DMS153 (cell line): ENCODE measurements at places on chromosomes 7 and 10.

DNA sequence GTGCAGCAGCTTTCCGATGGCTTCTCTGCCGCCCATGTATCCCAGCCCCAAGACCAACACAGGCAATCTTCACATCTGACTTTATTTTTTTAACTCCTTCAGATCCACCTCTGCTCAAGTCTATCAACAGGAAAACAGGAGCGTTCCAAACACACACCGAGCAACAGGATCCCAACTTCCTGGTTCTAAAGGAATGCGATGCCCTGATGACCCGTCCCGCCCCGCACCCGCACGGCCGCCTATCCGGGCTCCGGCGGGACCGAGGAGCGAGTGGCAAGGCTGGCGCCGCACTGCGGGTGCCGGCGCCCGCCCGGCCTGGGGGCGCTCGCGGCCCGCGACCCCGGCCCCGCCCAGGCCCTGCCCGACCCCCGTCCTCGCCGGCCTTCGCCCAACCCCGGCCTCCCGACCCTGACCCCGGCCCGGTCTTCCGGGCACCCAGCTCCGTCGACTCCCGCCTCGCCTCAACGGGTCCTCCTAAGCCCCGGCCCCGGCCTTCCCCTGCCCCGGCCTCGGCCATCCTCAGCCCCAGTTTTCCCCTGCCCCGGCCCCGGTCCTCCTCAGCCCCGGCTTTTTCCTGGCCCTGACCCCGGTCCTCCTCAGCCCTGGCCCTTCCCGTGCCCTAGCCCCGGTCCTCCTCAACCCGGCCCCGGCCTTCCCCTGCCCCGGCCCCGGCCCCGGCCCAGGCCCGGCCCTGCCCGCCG, 730 bp downstream of the LARP4B start:
- DNase-seq: no peak

GRCh38 chr7:129950191-129950932, 2.4 kb downstream of the UBE2H start:
- DNase-seq: no peak

- DNase-seq: no peak
Observed at GRCh38 chr10:95217476-95217875, 23.4 kb downstream of the ACSM6 start.

DNA sequence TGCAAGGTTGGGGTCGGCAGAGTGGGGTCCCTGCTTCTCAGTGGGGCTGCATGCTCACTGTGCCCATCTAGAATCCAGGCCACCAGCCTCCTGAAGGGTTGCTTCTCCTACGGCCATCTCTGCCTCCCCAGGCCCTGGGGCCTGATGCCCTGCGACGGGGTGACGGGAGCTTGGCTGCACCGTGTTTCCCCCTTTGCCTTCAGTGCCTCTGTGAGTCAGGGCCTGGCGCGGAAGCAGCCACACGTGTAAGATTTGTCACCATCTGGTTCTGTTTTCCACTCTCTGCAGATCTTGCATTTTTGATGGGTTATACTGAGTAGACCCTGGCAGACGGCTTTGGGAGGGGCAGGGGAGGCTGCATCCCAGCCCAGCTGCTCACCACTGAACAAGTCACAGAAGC, 7.2 kb downstream of the ADAMTS14 start:
- DNase-seq: no peak

DNA sequence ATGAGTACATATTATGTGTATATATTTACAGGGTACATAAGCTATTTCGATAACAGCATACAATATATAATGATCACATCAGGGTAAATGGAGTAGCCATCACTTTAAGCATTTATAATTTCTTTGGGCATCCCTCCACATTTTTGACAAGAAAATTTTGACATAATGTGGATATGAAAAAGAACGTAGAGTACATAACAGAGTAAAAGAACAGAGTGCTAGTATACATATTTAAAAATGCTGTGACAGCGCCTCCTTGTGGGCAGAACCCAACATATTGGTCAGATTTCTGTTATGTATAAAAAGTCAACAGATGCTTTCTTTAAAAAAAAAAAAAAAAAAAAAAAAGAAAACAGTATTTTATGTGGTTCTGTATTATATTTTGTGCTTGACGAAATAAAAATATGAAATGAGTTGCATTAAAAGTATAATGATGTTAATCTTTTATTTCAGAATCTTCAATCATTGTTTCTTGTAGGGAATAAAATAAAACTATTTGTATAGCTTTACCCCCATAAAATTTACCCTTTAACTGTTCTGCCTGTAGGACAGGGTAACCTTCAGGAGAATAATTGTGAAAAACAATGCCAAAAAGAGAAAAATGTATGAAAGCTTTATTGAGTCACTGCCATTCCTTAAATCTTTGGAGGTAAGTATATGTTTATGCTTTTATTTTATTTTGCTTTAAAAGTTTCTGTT, 18.3 kb upstream of the HBP1 start:
- DNase-seq: peak; percentile 22

DNA sequence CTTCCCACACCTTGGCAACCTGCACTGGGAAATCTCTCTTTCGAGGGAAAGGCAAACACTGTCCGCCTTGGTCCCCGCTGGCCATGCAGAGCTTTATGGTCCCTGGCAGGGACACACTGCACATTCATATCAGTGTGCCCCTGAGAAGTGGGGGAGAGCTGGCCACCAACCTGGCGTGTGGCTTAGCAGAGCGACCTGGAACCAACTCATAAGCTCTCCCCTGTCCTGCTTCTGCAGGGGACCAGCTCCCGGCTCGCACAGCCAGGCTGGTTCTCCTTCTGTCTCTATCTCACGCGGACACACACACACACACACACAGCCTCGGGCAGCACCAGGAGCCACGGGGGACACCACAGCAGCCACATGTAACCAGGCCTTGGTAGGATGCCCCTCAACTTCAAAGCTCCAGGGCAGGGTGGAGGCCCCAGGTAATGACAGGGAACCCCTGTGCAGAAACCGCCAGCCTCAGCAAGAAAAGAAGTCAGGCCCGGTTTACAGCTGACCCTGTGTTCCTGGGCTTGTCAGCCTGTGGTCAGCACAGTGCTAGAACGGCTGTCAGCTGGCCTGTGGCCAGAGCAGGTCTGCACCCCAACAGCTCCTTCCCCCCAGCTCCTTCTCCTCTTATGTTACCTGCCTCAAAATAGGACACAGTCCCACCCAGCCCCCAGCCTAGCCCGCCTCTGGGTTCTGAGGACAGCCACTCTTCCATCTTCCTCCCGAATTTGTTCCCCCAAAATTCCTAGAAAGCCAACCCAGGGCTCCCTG, 69.3 kb downstream of the OAT start:
- no peak for DNase-seq

DNA sequence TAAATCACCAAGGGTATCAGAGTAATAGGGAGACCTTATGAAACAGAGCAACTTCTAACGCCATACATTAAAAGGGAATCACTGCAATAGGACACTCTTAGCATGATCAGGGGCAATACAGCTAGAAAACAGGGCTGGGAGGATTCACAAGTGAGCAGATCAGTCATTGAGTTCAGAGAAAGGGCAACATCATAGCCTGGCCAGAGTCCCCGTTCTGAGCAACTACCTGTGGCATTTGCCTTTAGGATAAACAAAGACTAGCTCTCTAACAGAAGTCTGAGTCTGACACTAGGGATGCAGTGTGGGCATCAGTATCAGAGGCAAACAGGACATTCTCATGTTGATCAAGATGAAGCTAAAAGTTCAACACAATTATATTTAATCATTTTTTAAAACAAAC, 297.9 kb downstream of the DGKB start:
- DNase-seq: no peak

GRCh38 chr7:2069472-2069860, 163.3 kb downstream of the MAD1L1 start:
- no peak for DNase-seq

- no peak for DNase-seq
Observed at GRCh38 chr10:78937800-78938694, 130.7 kb upstream of the ZMIZ1 start.
